ENCODE measurements at places on chromosomes 6 and 20. TPM values are rescaled to one million over a fixed set of nuclear protein-coding genes. Genes with fewer than 3 reads are reported as not detected.

- no peak for DNase-seq
Observed at GRCh38 chr6:6714118-6714897, 125.8 kb downstream of the LY86 start.

The C6orf15 gene
- not detected for polyA plus RNA-seq

GRCh38 chr6:44171899-44172546 is 13.4 kb downstream of the CAPN11 start:
- DNase-seq = no peak

The WFDC5 gene
- not detected for polyA plus RNA-seq

DNA sequence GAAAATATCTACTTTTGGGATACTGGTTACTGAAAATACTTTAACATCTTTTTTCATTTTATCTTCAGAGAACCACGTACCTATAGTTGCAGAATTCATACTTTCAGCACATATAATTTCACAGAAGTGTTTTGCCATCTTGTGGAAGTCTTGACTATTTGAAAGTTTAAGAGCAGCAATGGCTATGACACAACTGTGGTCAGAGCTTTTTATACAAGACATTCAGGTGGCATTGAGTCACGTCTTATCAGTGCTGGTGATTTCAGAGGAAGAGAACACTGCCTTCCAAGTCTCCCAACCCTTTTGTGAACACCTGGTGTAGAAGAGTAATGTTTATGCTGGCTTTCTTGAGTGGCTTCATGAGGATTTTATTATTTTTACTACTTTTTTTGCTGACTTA is 171.6 kb downstream of the ARID1B start:
- DNase-seq = no peak

The TMEM74B gene
- 2.6 TPM for polyA plus RNA-seq

GRCh38 chr6:24444588-24444987 is 41.9 kb downstream of the MRS2 start:
- no peak for DNase-seq

Measured in forelimb muscle (tissue), 1 donor.